SJSA1 (cell line): ENCODE measurements at places on chromosomes 6 and 20.

- DNase-seq: no peak
These were observed 30.3 kb upstream of the TMEM181 start for GRCh38 chr6:158529629-158530028.

DNA sequence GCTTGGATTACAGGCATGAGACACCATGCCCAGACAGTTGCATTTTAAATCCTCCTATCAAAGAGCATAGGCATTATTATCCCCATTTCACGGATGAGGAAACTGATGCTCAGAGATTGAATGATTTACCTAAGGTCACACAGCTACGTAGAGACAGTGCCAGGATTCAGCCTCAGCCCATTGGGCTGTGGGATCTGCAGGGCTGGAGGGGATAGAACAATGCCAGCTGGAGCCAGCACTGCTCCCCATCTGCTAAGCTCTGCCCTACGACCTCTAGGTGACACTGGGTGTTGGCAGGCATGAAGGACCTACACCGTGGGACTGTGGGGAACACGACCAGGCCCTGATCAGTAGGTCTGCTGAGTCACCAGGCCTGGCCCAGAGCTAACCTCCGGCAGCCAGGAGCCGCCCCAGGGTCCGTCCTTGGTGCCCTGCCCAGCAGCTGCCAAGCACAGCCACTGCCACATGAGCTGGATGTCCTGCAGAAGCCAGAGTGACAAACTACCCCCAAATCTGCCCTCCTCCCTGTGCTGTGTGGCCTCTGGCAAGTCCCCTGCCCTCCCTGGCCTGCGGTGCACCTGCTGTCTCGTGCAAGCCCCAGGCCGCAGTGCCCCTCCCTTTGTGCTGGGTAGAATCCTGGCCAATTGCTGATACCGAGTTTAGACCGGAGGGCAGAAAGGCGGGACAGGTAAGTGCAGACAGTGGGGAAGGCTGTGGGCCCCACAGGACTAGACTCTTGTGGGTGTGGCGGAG is 47.6 kb upstream of the PTGIS start:
- DNase-seq: no peak

DNA sequence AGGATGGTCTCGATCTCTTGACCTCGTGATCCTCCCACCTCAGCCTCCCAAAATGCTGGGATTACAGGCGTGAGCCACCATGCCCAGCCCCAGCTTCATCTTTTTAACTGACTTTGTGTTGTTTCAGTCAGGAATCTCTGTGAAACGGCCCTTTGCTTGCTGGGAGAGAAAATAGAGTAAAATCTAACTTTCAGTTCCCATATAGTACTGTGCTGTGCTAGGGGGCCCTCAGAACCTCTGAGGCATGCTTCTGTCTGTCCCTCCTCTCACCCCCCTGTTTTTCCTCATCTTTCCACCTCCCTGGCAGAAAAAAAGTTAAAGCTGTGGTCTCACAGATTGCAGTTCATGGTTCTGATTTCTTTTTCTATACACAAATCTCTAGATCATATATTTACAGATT is 48.4 kb downstream of the LRP11 start:
- no peak for DNase-seq

- no peak for DNase-seq
These were observed 133.4 kb downstream of the HAO1 start for GRCh38 chr20:7806831-7807230.

GRCh38 chr20:40008177-40008576 is 680.9 kb downstream of the MAFB start:
- no peak for DNase-seq

- DNase-seq: peak; percentile 40
These were observed 14.5 kb downstream of the CD109 start for GRCh38 chr6:73710470-73710869.
